ENCODE measurements at places on chromosomes 11 and 22.

DNA sequence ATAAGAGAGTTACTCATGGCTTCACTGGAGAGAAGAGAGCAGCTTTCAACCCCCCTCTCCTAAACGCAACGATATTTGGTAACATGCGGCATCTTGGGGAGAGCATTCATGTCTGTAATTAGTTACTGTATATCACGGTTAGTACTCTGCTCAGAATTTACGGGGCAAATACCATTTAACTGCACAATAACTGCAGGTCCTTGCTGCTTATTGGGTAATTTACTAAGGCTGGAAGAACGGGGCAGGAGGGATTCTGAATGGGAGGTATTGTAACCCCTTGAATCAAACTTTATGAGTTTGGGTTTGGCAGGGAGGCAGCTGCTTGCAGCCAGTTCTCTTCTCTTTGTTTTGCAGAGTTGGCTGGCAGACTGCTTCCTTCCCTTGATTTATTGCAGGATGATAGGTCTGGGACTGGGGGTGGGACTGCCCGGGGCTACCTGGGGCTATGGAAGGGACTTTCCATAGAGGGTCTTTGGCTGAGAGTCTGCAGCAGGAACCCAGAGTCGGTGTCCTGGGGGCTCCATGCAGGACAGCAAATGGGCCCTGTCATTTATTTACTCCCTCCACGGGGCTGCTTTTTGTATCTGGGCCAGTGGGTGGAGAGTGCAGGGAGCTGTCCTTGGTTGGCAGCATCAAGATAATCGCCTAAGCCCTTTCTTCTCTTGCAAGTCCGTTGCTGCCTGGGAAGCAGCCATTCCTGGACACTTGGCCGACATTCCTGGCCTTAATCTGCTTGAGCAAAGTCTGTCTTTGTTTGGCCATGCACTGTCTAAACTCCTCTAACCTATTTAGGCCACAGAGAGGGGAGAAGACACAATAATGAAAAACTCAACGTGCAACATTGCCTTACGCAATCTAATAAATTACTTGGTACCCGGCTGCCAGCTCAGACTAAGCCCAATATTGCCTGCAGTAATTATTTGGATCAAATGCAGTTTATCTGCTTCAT lies 188.9 kb downstream of the ST3GAL4 start:
- no peak for DNase-seq

DNA sequence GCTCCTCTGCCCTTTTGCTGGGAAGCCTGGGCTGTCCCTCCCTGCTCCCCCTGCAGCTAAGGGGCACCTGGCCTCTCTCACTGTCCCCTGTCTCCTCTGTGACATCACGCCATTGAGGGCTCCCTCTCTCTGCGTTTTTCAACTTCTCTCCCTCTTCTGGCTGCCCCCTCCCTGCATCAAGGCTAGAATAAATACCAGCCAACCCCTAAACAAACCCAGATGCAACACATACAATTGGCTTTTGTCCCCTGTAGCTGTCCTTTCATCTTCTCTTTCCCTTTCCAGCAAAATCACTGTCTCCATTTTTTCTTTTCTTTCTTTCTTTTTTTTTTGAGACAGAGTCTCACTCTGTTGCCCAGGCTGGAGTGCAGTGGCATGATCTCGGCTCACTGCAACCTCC lies 3.3 kb upstream of the MIEF1 start:
- DNase-seq: no peak

DNA sequence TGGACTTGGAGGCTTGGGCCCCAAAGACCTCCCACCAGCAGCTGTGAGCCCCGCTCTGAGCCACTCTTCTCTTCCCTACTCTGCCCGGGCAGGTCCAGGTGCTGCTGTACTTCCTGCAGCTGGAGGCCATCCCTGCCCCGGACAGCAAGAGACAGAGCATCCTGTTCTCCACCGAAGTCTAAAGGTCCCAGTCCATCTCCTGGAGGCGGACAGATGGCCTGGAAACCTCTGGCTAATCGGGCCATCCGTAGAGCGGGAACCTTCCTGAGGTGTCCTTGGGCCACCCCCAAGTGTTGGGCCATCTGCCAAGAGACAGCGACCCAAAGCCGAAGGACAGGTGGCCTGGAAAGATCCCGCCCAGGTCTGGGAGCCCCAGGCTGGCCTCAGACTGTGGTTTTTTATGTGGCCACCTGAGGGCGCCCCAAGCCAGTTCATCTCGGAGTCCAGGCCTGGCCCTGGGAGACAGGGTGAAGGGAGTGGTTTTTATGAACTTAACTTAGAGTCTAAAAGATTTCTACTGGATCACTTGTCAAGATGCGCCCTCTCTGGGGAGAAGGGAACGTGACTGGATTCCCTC lies 135.1 kb downstream of the BCR start:
- peak; percentile 50 for DNase-seq

DNA sequence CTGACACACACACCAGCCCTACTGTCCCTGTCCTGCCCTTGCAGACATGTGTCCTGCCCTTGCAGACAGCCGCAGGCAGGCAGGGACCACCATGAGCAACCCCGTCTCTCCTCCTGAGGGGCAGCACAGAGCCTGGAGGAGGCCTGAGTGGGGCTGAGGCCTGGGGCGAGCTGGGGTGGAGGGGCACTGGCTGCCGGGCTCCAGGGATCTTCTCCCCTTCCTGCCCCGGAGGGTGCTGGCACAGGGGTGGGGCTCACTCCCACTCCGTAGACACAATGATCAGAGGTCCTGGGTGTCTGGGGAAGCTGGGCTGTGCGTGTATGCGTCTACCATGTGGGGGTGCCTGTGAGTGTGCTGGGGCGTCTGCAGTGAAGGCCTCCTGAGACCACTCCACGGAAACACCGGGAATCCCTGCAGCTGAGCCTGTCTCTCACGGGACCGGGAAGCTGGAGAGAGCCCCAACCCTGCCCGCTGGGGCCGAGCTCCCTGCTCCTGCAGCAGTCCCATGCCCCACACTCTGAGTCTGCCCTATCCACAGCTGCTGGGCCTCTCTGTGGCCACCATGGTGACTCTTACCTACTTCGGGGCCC lies 588 bp downstream of the TSPAN32 start:
- DNase-seq: no peak

DNA sequence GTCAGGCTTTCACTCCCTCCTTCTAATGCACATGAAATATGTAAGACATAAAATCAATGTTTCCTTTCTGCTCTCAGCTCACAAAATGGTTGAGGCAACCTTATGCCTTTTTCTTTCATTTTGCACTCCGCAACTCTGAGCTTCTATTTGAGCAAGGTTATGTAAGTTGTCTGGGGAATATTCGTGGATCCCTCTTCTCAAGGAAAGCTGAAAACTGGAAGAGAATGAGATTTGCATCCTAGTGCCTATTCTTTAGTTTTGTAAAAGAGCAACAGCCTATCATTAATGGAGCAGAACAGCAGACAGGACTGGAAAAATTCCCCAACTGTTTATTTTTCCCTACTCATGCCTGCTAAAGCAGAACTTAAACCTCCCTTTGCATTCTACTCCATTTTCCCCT lies 141.7 kb downstream of the FAM76B start:
- no peak for DNase-seq

GRCh38 chr11:91625495-91625894 lies 599.1 kb upstream of the FAT3 start:
- no peak for DNase-seq

- no peak for DNase-seq
Observed at GRCh38 chr11:78192911-78193351, 4.2 kb downstream of the USP35 start.

- no peak for DNase-seq
Observed at GRCh38 chr11:75800728-75801361, 14.2 kb upstream of the UVRAG start.

- DNase-seq: no peak
Observed at GRCh38 chr11:119157063-119157462, 8.2 kb downstream of the ABCG4 start.

DNA sequence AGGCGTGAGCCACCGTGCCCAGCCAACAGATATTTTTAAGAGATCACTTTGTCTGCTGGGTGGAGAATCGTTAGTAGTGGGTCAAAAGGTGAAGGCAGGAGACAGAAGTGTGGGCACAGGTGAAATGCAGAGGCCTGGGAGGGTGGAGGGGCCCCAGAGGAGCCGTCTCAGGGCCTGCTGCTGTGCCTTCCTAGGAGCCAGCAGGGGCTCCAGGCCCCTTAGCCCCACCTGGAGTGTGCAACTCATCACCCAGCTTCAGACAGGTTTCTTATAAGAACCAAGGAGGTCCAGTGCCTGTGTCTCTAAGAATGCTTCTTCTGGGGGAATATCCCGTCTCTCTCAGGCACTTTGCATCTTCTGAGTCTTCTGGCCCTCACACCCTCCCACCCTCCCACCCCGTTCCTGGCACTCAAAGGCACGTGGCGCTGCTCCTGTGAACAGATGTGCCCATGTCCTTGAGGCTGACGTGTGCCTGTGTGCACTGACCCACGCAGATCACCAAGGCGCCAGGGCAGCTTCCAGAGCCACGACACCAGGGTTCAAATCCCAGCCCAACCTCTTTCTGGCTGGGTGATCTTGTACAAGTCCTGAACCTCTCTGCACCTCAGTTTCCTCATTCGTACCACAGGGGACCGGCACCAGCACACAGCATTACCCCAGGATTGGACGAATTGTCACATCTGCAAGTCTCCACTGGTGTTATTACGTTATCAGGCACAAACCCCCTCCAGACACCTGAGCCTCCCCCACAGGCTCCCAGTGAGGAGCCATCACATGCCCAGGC lies 3.4 kb downstream of the ARSA start:
- no peak for DNase-seq

GRCh38 chr11:115613986-115614632 lies 109.9 kb upstream of the CADM1 start:
- no peak for DNase-seq

DNA sequence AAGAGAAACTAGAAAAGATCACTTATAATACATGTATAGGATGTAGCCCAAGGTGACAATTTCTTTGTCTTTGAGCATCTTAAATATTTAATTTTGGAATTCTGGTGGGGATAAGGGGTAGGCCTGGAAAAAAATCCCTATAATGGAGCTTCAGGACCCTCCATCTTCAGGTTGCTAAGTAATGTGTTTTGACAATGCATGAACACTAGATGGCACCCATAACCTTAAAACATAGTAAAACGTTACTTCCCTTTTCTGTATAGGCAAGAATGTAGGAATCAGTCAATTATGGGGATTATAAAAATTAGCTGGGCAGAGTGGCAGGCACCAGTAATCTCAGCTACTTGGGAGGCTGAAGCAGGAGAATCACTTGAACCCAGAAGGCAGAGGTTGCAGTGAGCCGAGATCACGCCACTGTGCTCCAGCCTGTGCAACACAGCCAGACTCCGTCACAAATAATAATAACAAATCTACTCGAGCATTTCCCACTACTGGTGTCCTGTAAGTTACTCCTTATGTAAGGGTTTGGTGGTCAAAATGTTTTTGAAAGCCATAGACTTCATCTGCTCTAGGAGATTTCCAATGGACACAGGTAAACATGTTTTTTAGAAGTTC lies 541.9 kb upstream of the CCDC90B start:
- peak; percentile 52 for DNase-seq

DNA sequence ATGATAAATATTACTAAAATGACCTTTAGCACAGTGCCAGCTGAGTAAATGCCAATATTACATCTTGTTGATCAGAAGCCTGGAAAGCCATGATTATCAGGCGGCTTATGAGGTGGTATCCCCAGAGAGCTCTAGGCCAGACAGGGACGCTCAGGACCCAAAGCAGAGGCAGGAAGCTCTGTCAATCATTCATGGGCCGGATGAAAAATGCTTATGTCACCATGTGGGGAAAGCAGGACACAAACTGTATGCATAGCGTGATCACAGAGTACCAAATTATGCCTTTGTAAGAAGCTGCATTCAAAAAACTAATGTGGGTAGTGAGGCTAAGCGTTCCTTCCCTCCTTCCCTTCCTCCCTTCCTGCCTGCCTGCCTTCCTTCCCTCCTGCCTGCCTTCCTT lies 82.6 kb downstream of the TENM4 start:
- no peak for DNase-seq

DNA sequence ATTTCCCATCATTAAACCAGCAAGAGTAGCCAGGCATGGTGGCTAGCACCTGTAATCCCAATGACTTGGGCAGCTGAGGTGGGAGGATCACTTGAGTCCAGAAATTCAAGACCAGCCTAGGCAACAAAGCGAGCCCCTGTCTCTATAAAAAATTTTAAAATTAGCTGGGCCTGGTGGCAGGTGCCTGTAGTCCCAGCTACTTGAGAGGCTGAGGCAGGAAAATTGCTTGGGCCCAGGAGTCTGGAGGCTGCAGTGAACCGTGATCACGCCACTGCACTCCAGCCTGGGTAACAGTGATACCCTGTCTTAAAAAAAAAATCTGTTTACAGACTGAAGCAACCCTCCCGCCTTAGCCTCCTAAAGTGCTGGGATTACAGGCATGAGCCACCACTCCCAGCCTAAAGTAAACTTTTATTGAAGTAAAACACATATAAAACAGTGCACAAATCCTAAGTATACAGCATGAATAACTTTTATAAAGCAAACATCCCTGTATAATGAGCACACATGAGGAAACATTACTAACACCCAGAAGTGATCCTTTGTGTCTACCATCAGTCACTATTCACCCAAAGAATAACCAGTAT lies 12.6 kb downstream of the UCP3 start:
- no peak for DNase-seq

GRCh38 chr22:50417411-50418210 lies 57.2 kb downstream of the SBF1 start:
- no peak for DNase-seq

DNA sequence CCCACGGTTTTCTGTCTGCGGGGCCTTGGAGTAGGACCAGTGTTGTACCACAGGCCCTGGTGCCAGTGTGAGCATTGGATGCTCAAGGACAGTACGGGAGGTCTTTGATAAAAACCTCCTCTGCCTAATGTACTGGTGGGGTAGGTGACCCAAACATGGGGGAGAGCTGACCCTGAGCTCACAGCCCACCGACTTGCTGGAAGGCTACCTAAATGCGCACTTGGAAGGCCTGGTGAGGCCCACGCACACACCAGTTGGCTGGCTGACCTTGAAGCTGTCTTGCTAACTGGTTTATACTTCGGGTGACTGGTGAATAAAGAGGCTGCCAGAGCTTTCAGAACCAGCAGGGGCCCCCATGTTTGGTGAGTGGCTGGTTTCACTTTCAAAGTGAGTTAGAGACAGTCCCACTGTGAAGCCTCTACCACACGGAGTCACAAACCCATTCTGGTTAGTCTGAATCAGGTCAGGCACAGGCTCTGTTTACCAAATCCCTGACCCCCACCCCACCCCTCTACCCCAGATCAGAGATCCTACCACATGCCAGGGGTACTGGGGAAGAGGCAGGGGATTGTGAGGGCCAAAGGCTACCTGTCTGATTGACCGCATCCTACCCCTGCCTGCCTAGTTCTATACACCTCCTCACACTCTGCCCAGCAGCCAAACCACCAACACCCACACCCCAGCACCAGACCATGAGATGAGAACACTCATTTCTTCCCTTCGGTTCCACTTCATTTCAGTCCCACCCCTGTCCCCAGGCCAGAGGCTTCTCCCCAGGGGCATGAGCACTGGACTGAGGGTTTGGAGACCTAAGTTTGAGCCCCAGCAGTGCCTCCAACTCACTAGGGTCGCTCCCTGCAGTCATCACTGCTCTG lies 12.7 kb upstream of the IL2RB start:
- DNase-seq: peak; percentile 96

- no peak for DNase-seq
Observed at GRCh38 chr11:128284634-128285033, 302.7 kb downstream of the ETS1 start.

- peak; percentile 69 for DNase-seq
Observed at GRCh38 chr11:45146072-45147016, at the start of gene PRDM11. PRDM11 (plus strand) TSS chr11:45146639; CDS start chr11:45181767, 35,128 bp downstream.

Data from GM12865 (cell line).